Stomach (tissue), 19 donors: ENCODE measurements at places on chromosomes 2 and 18. TPM values are rescaled to one million over a fixed set of nuclear protein-coding genes. Genes with fewer than 3 reads are reported as not detected.

Gene NMUR1
- not detected for total RNA-seq

Gene DNER
- 2.3 TPM for total RNA-seq

Gene SULT1C2
- total RNA-seq = 259 TPM

Gene GPBAR1
- total RNA-seq = 0.58 TPM

Gene RAB27B
- total RNA-seq = 10.7 TPM

Gene C1QL2
- not detected for total RNA-seq

Gene HNMT
- 11.2 TPM for total RNA-seq

Gene FAM110C
- total RNA-seq = not detected

Gene SCN2A
- total RNA-seq = not detected

Gene PTPRN
- total RNA-seq = not detected

Gene CTAGE1
- not detected for total RNA-seq

Gene SLC4A5
- 4.8 TPM for total RNA-seq

Gene HTR2B
- 1.3 TPM for total RNA-seq

Gene TMEM200C
- total RNA-seq = 0.37 TPM

Gene IHH
- 56.7 TPM for total RNA-seq

Gene SERPINB12
- total RNA-seq = not detected

Gene POTEC
- not detected for total RNA-seq

Gene CCDC150
- total RNA-seq = 0.29 TPM

Gene ANTXR1
- total RNA-seq = 11.0 TPM
